Muscle of back (tissue), 13 donors: ENCODE measurements at places on chromosomes 16 and 17. TPM values are rescaled to one million over a fixed set of nuclear protein-coding genes. Genes with fewer than 3 reads are reported as not detected.

DNA sequence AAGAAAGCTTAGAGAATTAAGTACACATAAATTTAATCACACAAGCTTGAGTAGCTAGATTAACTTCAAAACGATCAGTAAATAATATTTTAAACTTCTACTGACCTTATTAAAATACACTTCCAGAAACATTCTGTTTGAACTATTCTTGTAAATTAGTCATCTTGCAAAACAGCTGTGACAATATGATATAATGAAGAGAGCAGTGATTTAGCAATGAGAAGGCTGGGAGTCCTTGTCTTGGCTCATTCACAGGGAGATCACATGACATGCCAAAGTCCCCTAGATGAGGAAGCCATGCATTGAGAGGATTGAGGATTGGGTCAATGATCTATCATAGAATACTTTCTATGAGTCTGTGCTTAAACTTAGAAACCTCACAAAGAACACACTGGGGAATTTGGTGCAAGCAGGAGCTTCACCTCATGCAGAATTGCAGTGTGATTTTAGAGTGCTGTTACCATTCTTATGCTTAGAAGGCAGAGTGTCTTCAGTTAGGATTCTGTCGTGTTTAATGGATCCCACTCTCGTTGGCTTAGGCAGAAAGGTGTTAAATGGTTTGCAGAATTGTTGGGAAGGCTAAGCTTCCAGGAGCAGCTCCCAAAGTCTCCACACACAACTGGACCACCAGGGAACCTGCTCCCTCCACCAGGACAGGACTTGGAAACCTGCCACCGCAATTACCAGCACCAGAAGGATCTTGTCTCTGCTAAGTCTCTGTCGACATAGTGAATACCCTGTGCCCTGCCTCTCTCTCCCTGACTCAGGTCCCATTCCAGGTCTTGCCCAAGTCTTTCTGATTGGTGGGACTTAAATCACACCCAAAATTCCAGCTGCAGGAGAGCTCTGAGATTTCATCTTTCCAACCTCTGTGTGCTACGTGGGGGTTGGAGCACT lies 87.1 kb downstream of the USP22 start:
- no peak for DNase-seq

- no peak for DNase-seq
Measured at GRCh38 chr16:23539984-23540816, 16.9 kb downstream of the EARS2 start.

DNA sequence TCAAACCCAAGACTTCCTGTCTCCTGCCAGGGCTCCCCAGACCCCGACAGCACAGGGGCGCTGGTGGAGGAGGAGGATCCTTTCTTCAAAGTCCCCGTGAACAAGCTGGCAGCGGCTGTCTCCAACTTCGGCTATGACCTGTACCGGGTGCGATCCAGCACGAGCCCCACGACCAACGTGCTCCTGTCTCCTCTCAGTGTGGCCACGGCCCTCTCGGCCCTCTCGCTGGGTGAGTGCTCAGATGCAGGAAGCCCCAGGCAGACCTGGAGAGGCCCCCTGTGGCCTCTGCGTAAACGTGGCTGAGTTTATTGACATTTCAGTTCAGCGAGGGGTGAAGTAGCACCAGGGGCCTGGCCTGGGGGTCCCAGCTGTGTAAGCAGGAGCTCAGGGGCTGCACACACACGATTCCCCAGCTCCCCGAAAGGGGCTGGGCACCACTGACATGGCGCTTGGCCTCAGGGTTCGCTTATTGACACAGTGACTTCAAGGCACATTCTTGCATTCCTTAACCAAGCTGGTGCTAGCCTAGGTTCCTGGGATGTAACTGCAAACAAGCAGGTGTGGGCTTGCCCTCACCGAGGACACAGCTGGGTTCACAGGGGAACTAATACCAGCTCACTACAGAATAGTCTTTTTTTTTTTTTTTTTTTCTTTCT lies 8.1 kb downstream of the SERPINF1 start:
- DNase-seq: no peak

- DNase-seq: peak; percentile 96
Measured at GRCh38 chr16:714558-715476, at the start of gene METRN. METRN (plus strand) TSS chr16:715118; CDS start chr16:715290, 172 bp downstream.

GRCh38 chr17:80183581-80184422 lies 14.0 kb downstream of the CARD14 start:
- DNase-seq: no peak

DNA sequence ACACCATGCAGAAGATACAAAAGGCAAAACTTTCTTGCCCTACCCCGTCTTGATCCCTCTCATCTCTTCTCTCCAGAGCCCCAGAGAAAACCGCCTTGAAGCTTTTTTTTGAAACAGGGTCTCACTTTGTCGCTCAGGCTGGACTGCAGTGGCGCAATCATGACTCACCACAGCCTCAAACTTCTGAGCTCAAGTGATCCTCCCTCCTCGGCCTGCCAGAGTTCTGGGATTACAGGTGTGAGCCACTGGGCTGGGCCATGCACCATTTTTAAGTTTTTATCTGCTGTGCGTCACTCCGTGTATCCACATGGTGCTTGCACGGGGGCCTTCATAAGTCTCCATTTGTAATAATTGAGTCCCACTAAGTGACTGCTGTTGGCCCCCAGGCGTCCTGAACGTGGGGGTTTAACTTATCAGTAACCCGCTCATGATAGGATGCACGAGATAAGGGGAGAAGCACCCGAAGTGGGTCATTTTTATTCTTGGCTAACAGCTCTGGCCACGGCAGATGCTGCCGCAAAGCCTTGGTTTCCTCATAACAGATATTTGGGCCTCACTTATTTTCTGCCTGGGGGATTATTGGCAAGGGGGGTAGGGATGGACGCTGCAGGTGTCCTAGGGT lies 8.6 kb downstream of the DNAH17 start:
- no peak for DNase-seq

DNA sequence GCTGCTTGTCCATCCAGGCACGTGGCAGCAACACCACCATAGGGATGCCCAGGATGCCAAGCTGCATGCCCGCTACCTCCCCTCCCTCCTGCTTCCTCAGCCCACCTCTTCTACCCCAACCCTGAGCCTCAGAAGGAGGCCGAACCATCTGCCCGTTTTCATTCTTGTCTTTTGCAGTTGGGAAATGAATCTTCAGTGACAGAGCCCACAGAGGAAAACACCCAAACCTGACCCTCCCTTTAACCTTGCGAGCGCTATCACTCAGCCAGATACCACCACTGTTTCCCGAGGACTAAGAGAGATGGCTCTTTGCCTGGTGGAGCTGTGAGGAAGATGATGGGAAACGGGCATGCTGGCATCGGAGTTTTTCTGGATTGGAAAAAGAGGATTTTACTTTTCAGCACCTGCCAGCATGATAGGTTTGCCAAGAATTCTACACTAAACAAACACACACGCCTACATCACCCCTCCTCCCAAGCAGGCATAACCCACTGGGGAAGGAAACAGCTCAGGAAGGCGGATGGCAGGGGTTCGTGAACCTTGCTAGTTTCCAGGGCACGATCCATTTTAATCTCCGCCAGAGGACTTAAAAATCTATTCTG lies 457.4 kb downstream of the SLC39A11 start:
- no peak for DNase-seq

GRCh38 chr17:42067371-42068091 lies 17.1 kb upstream of the C17orf113 start:
- DNase-seq: peak; percentile 20

DNA sequence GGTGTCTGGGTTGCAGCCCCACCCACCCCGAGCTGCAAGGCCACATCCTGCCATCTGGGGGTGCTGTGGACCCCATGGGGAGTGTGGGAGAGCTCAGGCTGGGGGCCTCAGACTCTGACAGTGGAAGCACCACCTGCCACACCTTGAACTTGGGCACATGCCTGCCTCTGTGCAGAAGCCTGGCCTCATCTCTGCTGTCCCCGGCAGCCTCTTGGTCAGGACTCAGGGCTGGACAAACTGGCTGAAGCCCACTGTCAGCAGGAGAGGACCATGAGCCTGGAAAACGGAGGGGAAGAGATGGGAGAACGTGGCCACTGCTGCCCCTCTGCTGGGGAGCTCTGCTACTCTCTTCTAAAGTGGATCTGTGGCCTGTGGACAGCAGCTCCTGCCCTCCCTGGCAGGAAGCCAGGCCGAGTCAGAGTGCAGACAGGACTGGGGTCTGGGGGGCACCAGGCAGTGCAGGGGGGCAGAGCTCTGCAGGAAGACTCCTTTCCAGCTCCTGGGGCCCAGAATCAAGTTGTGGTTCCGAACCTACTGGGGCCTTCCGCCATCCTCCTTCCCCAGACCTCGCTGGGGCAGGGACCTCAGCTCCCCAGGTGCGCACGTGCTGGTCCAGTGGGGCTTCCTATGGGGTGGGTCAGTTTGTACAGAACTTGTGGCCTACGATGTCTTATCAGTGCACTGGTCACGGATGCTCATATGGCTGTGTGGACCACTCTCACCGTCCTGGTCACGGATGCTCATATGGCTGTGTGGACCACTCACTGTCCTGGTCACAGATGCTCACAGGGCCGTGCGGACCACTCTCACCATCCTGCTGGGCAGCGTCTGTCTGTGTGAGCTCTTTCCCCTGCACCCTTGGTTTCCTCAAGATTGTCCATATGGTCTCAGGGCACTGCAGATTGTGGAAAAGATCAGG lies 207.7 kb downstream of the LAT start:
- no peak for DNase-seq

DNA sequence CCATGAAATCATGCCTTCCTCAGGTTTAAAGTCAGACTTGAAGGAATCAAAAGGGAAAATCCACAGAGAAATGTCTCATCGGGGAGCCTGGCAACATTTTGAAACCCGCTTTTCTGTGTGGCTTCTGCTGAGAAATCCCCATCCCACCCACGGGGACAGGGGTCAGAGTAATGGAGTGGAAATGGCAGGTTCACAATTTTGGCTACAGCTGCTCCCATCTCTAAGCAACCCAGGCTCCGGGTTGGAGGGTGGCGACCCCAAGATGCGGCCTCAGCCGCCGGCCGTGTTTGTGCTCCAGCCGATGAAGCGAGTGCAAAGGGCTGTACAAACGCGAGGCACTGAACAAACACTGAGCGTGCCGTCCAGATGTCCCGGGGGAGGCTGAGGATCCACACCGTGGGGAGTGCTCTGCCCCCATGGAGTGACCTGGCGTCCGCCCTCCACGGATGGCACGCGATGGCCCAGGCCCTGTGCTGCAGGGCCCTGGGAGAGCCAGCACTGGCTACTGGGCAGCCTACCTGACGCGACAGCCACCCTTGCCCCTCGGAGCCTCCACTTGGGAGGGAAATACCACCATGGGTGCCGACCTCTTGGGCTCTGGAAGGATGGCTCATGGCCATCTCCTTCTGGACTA lies 22.2 kb downstream of the SLC43A2 start:
- no peak for DNase-seq

DNA sequence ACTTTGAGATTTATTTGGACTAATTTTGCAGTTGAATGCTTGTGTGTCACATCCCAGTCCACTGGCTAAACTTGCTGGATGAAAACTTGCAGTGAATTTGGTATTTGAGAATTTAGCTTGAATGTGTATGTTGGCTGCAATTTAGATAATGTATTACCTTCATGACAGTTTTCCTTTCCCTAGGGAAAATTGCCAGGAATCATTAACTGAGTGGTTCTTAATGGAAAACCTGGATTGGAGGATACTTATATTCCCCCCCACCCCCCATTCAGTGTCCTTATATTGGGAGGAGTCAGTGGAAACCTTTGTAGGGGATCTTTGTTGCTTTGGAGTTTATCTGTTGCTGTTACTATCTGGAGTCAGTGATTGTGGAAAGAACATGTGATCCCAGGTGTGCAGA lies 67.6 kb downstream of the KPNA2 start:
- DNase-seq: no peak

- no peak for DNase-seq
Measured at GRCh38 chr16:85986931-85987749, 88.2 kb downstream of the IRF8 start.

DNA sequence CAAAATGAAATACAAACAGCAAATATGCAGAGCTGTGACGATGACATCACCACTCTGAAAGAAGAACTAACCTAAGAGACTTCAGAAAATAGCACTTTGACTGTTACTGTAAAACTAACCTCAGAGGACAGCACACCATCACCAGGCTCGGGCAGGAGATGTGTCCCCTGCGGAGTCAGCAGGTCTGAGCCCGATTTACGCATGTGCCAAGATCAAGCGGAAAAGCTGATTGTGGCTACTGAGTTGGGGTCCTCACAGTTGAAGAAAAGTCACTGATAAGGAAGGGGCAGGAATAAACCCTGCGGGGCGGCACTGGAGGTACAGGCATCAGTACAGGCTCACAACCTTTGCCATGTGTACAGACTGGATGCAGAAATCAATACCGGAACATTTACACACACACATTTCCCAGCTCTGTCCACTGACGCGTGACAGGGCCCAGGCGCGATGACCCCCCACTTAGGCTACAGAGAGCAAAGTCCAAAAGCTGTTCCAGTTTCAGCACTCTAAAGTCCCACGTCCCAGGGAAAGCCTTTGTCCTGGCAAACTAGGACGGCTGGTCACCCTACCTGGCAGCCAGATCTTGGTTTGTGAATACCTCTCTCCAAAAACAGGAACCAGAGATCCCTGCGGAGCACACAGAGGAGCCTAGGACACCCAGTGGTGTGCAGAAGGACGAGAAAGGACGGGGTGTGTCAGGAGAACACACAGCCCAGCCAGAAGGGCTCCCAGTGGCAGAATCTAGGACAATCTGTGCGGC lies 21.5 kb downstream of the TRAP1 start:
- no peak for DNase-seq

DNA sequence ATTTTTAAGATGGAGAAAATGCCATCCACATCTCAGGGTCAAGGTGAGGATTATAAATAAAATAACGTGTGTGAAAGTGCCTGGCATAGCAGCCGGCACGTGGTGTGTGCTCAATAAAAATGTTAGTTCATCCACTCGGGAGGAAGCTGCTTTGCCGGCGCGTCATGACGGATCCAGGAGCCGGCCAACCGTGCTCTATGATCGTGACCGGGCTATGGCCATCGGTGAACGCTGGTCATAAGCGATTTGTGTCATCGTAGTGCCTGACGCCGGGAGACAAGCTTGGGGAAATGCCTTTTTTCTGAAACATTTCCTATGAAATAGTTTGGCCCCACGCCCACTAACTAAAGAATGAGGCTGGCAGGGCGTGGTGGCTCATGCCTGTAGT lies 74.0 kb downstream of the CMC2 start:
- peak; percentile 72 for DNase-seq

DNA sequence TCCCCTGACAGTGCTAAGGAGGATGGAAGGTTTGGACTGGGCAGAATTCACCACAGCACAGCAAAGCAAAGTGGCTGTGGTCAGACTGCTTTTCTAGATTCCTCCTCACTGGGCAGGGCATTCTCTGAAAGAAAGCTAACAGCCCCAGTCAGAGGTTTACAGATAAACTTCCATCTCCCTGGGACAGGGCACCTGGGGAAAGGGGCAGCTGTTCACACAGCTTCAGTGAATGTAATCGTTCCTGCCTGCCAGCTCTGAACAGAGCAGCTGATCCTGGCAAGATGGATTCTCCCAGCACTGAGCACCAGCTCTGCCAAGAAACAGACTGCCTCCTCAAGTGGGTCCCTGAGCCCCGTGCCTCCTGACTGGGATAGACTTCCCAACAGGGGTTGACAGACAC lies 42.4 kb upstream of the KIF2B start:
- no peak for DNase-seq

Gene NPIPB6
- 1.5 TPM for polyA plus RNA-seq

Gene FBXW10
- polyA plus RNA-seq: 0.10 TPM

Gene SPATA2L
- polyA plus RNA-seq: 2.3 TPM

Gene ITGAL
- 1.5 TPM for polyA plus RNA-seq

Gene ADAD2
- polyA plus RNA-seq: 0.92 TPM

Gene CDRT15L2
- polyA plus RNA-seq: not detected

Gene CPHXL2
- not detected for polyA plus RNA-seq
